ENCODE measurements at places on chromosomes 5 and 9. TPM values are rescaled to one million over a fixed set of nuclear protein-coding genes. Genes with fewer than 3 reads are reported as not detected.

GRCh38 chr9:70563431-70564204 is 149.2 kb upstream of the KLF9 start:
- DNase-seq: no peak

DNA sequence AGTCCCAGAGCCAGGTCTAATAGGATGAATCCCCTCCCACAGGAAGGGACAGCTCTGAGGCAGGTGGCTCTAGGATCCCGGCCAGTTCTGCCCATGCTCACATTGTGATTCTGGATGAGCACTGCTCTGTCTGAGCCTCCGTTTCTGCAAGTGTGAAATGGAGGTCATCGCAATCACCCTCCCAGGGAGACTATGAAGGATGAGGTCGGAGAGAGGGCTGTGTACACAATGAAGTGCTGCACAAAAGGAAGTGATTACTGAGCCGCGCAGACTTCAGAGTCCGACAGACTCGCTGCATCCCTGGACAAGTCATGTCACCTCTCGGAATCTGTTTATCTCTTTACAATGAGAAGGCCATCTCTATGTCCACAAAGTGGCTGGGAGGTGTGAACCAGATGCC is 21.7 kb downstream of the LHX6 start:
- DNase-seq: no peak

GRCh38 chr9:94903961-94904421 is 177.5 kb downstream of the AOPEP start:
- no peak for DNase-seq

GRCh38 chr5:139794067-139794846 is 1.4 kb upstream of the PSD2 start:
- DNase-seq: no peak

GRCh38 chr5:53392073-53392472 is 88.4 kb upstream of the FST start:
- DNase-seq: no peak

DNA sequence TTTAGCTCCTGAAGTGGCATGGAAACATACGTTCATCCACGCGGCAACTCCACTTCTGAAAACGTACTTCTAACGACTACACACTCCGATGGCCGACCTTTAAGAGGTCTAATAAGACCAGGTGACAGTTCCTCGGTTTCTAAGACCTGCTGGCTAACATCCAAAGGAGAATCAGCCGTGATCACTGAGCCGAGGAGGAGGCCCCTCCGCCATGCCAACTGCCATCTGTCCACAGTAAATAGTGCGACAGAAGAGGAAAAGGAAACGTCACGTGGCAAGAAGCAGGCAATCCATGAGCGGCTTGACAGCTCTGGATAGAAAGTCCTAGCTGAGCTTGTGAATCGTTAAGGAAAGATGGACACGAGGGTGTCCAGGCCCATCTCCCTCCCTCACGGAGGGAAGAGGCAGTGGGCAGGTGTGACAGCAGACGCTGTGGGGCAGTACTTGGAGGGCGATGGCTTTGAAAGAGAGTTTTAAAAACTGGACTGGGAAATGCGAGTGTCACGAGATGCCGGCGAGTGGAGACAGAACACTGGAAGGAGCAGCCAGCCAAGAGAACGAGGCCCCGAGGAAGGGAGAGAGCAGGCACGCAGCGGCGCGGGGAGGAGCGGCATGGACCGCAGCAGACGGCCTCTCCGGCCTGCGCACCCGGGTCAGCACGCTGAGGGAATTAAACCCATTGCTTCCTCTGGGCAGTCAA is 66.7 kb upstream of the TBC1D9B start:
- no peak for DNase-seq

GRCh38 chr9:116452634-116453033 is 234.5 kb upstream of the TRIM32 start:
- DNase-seq: no peak

DNA sequence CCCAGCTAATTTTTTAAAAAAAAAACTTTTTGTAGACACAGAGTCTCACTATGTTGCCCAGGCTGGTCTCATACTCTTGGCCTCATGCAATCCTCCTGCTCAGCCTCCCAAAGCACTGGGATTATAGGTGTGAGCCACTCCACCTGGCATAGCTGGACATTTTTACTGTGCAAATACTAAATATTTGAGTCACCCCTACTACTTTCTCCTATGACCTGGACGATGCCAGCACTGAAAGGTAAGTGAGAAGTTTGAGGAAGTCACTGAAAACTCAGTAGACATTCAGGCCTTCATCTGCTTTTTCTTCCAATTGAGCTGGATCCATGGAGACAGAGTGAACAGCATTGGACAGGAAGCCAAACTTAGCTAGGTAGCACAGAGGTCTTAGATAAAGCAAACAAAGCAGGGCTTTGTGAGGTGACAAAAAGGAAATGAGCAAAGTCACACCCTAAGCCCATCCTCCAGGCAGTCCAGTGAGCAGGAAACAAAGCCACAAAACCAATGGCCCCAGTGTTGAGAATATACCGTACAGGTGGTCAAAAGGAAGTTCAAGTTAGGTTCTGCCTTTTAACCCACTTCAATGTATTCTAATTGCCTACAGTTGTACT is 192.6 kb upstream of the RASA1 start:
- no peak for DNase-seq

- no peak for DNase-seq
Measured at GRCh38 chr5:53969176-53969730, 341.1 kb downstream of the ARL15 start.

GRCh38 chr9:114001794-114002261 is 76.3 kb downstream of the AMBP start:
- DNase-seq: peak; percentile 28

GRCh38 chr9:89881431-89881830 is 276.6 kb downstream of the GADD45G start:
- DNase-seq: no peak

IFNA2 gene
- total RNA-seq: not detected

MACROH2A1 gene
- 102 TPM for total RNA-seq

PIK3R1 gene
- total RNA-seq: 175 TPM

CDH18 gene
- not detected for total RNA-seq

GABRA1 gene
- total RNA-seq: not detected
